ENCODE measurements at places on chromosomes 3 and 15.

DNA sequence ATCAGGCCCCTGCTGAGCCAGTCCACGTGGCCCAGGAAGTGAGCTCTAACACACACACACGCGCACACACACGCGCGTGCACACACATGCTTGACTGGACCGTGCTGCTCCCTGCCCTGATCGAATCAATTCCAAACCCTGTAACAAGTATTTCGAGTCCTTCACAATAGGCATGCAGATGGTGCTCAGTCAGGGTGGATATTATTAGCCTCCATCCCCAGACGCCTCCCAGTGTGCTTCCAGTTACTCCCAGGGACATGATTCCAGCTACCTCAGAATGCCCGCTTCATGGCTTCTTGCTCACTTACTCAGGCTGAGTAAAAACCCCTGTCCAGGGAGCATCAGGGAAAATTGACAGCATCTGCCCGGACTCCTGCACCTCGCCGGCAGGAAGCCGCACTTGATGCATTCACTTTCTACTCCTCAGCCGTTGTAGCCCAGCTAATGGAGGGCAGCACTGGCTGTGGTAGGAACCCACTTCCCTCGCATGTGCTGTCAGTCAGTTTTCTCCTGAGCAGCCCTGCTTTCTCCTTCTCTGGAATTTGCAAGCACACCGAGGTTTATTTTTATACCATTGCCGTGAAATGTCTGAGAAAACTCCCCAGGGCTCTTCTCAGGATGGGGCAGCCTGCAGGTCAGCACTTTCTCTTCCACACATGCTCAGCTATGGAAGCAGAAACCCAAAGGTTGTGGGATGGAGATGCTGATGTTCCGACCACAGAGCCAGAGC is 126.1 kb upstream of the ABHD17C start:
- DNase-seq, result no peak

DNA sequence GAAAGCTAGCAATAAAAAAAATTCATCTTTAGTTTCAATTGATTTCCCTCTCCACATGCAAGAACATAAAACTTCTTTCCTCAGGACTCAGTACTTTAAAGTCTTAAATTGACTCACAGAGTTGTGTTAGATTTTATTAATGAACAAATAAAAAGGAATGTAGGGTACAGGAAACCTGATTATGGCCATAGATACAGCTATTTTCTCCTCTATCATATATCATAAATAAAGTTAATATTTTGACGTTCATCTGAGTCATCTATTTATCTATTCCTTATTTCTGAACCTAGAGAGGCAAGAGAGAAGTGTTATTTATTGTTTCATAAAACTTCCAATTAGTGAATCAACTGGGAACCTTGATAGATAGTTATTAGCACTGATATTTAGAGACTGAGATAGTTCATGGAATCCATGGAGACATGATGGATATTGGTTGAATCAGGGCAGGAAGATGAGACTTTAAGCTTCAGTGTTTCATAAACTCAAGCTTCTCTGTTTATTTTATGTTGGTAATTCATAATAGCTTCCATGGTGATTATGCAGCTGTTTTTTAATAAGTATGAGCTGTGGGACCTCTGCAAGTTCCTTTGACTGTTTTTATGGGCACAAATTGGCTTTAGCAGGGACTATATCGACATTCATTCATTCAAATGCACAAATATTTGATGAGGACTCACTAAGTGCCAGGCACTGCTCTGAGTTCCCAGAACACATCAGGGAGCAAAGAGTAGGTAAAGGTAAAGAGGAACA is 143.5 kb upstream of the TGFBR2 start:
- DNase-seq, result no peak

GRCh38 chr3:108117241-108117775 is 26.5 kb upstream of the CD47 start:
- no peak for DNase-seq

GRCh38 chr15:77823736-77824135 is 191.0 kb upstream of the LINGO1 start:
- no peak for DNase-seq

DNA sequence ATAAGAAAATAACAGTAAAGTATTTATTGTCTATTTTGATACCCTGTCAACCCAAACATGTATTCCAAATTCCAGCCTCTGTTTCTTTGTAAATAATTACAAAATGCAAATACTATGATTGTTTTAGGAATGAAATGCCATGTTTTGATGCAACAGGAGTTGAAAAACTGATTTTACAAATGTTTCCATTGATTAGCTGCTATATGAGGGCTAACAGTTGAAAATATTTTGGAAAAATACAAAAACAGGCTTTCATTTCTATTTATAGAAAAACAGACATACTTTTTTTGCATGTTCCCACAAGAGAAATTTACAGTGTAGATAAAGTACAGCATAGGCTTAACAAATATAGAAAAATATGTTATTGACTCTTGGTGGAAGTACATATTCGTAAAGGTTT is 20.0 kb downstream of the MBNL1 start:
- DNase-seq, result no peak

GRCh38 chr3:194632809-194633348 is 340 bp downstream of the TMEM44 start:
- DNase-seq, result peak; percentile 18

- no peak for DNase-seq
Measured at GRCh38 chr3:89490129-89490528, 382.7 kb downstream of the EPHA3 start.
